ENCODE measurements at places on chromosomes 3 and 15.

GRCh38 chr3:164460851-164461250 is 617.4 kb downstream of the SI start:
- DNase-seq: no peak

DNA sequence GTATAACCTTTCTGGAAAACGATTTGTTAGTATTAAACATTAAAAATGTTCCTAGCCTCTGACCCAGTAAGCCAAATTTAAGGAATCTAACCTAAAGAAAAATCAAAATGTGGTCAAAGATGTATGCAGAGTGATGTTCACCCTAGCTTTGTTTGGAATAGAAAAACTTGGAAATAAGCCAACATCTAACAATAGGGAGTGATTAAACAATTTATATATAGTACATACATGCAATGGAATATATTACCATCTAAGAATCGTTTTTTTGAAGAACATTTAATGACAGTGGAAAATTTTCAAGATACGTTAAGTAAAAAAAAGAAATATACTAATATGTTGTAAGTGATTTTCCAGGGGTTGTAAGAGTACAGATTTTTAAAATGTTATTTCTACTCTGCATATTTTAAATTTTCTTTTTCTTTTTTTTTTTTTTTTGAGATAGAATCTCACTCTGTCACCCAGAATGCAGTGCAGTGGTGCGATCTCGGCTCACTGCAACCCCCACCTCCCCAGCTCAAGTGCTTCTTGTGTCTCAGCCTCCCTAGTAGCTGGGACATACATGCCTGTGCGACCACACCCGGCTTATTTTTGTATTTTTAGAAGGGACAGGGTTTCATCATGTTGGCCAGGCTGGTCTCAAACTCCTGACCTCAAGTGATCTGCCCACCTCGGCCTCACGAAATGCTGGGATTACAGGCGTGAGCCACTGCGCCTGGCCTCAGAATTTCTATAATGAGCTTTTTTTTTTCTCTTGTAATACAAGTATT is 54.9 kb downstream of the ANP32A start:
- no peak for DNase-seq

DNA sequence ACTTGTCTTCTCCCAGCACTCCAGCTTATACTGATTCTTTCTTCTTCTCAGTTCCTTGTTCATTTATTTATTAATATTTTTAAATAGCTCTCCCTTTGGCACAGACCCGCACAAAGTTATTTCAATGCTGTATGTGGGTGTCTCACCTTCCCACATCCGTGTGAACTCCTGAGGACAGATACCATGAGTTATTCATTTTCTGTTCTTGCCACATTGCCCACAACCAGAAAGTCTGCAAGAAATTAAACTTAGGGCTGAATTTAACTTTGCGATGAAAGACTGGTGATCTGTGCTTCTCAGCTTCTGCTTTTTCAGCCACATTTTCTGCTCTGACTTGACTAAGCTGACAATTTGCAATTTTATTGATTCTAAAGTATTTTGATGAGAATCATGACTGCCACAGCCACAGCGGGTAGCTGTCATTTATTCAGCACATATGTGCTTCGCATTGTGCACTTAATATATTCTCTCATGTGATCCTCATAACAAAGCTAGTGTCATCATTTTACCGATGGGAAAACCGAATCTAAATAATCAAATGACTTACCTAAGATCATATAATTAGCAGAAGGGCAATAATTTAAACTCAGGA is 569.8 kb downstream of the EDEM1 start:
- no peak for DNase-seq

DNA sequence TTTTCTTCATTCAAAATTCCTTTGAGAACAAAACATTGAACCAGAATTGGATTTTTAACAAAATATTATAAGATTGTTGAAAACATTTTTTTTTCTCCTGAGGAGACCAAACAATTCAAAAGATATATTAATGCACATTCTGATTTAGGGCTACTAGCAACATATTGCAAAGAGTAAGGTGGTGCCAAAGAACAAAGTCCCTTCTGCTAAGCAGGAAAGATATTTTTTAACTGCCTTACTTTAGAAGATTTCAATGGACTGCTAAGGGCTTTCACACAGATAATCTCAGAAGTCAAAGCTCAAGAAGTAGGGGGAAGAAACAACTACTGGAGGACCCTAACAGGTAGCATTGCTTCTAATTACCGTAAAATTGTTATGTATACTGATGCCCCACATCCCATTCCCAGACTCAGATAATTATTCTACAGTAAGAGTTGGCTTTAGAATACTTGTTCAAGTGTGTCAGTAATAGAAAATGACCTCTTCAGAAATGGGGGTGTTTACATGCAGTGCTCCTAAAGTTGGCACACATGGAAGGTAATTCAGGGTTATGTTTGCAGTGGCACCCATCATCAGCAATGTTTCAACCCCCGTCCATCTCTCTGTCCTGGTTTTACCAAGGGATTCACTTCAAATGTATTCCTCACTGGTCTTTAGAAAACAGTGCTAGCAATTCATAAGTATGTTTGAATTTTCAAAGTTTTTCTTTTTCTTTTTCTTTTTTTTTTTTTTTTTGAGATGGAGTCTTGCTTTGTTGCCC is 354.7 kb downstream of the ZBTB20 start:
- DNase-seq: no peak

DNA sequence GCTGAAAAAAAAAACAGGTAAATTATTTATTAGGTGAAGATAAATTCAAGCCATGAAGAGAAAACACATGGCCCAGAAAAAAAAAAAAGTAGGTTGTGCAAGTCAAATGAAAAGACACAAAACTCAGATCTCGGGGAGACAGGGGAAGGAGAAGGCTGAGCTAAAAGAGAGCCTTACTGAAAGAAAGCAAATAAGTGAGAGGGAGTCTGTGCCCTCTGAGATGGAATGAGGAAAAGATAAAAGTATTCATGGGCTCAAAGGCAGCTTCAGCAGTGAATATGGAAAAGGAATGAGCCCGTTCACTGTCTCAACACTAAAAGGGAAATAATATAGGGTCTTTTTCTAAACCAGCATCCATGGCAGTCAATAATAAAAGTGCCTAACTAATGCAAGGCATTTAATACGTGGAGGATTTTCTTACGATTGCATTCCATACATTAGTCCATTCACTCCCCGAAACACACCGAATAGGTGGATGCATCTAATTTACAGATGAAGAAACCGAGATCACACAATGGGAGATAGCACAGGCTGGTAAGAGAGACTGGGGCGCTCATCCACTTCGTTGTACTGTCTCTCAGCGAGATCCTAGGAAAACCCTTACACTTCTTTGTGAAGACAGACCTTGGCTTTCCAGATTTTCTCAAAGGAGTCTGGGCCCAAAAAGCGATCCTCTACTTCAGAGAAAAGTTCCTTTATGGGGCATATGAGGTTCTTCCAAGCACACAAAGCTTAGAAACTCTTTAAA is 1.1 kb downstream of the TFDP2 start:
- no peak for DNase-seq

DNA sequence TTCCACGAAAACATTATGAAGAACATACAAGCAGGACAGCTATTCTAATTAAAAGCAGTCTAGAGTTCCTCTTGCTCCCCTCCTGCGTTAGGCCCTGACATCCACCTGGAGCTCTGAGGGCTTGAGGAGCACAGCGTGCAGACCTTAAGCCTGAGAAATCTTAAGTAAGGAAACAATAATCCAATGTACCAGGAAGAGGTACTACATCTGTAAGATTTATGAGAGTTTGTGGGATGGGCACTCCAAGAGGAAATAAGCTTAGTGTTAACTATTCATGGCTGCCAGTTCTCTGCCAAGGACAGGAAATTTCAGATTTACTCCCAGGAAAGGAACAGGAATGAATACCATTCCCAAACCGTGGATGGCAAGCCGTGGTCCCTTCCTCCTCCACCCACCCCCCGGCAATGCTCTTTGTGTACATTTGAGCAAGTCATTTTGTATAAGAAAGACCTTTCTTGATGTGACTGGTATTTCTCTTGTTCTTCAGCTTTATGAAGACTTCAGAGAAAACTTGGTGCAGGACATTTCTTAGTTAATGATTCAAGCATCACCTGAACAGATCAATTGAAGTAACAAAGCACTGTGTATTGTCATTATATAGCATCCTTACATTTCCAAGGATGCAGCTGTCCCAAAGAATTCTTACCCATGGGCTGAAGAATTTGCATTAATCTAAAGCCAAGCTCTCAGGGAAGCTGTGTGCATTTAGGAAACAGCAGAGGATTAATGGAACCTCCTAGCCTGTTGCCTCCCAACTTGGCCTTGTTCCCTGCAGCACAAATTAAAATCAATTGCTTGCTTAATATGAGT is 28.8 kb upstream of the VILL start:
- no peak for DNase-seq

DNA sequence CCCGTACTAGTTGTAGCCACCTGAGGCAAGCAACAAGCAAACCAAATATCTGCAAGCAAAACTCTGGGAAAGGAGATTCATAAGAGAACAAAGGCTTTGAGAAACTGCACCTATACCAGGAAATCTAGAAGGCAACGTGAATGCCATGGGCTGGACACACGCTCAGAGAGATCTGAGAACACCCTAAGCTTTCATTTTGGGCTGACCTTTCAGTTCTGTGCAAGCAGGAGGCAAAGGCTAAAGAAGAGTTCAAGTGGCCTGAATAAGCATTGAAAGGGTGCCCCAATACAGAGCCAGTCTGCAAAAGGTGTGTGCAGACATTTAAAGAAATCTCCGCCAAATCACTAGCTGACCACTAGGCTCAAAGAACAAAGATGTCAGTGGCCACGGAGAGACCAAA is 461.6 kb downstream of the PYDC2 start:
- no peak for DNase-seq

GRCh38 chr3:179624451-179624850 is 19.9 kb downstream of the NDUFB5 start:
- DNase-seq: no peak
